ENCODE measurements at places on chromosomes 11 and 22.

GRCh38 chr11:131510662-131511061 lies 140.2 kb downstream of the NTM start:
- no peak for DNase-seq

GRCh38 chr22:25566186-25566897 lies 1.9 kb downstream of the GRK3 start:
- no peak for DNase-seq

- no peak for DNase-seq
Measured at GRCh38 chr11:31248768-31249167, 120.8 kb downstream of the DCDC1 start.

- DNase-seq = no peak
Measured at GRCh38 chr11:68325907-68326220, 13.5 kb downstream of the LRP5 start.

- DNase-seq = no peak
Measured at GRCh38 chr22:37566329-37566837, 6.1 kb downstream of the CDC42EP1 start.

Measured in WTC11 (cell line).